ENCODE measurements at places on chromosomes 1 and 21. TPM values are rescaled to one million over a fixed set of nuclear protein-coding genes. Genes with fewer than 3 reads are reported as not detected.

Gene C1orf141
- not detected for total RNA-seq

Gene TNFSF4
- 28.4 TPM for total RNA-seq

GRCh38 chr1:31423418-31423947 lies 10.5 kb downstream of the SERINC2 start:
- no peak overlapping the region for H3K27ac ChIP-seq
- H3K4me1 ChIP-seq, result no peaks in the 10 kb centered on the region
- no peak overlapping the region for H3K4me3 ChIP-seq
- no peak for DNase-seq

GRCh38 chr1:94084547-94084946 lies 36.4 kb downstream of the ABCA4 start:
- no peak overlapping the region for H3K4me3 ChIP-seq
- no peak for DNase-seq
- H3K27ac ChIP-seq, result no peak overlapping the region
- H3K27me3 ChIP-seq, result no peaks in the 10 kb centered on the region

- H3K27me3 ChIP-seq, result no peaks in the 10 kb centered on the region
- DNase-seq, result no peak
- H3K4me1 ChIP-seq, result no peaks in the 10 kb centered on the region
- H3K4me3 ChIP-seq, result no peak overlapping the region
Observed at GRCh38 chr1:10059342-10059718, 26.6 kb downstream of the UBE4B start.

GRCh38 chr1:53463961-53464899 lies 5.0 kb downstream of the DMRTB1 start:
- no peak overlapping the region for H3K4me3 ChIP-seq
- H3K36me3 ChIP-seq, result no peaks in the 10 kb centered on the region
- DNase-seq, result no peak

DNA sequence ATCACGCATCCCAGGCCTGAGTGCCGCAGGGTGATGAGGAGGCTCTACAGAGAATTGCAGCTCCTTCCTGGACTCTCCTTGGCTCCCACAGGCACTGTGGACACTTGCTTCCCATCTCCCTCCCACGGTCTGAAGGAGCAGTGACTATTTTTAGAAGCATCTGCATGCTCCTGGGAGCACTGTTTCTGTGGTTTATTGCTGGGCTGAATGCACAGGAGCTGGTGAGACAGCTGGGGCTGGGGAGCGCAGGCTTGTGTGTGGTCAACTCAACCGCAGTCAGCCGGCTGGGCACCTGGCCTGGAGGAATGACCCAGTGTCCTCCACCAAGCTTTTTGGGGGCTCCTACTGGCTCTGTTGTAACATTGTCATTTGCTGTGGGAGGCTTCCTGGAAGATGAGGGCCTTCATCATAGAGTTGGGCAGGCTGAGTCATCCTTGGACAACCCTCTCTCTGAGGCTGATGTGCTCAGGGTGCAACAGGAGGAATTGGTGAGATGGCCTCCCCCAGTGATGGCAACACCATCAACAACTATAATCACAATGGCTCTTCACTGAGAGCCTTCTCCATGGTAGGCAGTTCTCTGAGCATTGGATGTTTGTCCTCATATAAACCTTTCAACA lies 1.7 kb downstream of the NFASC start:
- no peak for DNase-seq
- H3K27me3 ChIP-seq, result no peaks in the 10 kb centered on the region
- H3K4me3 ChIP-seq, result no peak overlapping the region
- H3K36me3 ChIP-seq, result no peaks in the 10 kb centered on the region

GRCh38 chr1:199247891-199248290 lies 609.1 kb downstream of the PTPRC start:
- H3K4me3 ChIP-seq, result no peak overlapping the region
- H3K36me3 ChIP-seq, result no peaks in the 10 kb centered on the region
- no peaks in the 10 kb centered on the region for H3K27me3 ChIP-seq
- DNase-seq, result no peak
- no peak overlapping the region for H3K27ac ChIP-seq

Gene IL19
- not detected for total RNA-seq

Gene CHIA
- not detected for total RNA-seq

DNA sequence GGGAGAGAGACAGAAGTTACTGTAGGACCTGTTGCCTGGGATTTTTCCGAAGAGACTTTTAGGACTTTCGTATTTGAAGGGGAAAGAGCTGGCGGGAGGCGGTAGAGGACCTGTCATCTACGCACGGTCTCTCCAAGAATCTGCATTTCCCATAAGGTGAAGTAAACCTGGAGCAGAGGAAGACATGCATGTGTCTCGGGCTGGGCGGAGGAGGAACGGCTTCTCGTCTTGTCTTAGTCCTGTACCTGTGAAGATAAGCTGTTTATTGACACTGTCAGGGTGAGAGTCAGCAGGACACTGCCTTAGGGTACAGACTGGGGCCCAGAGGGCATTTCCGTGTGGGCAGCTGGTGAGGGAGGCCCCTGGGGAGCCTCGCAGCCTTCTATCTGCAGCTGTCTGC lies 123.4 kb upstream of the COL6A1 start:
- no peak overlapping the region for H3K27ac ChIP-seq
- no peaks in the 10 kb centered on the region for H3K27me3 ChIP-seq
- H3K4me1 ChIP-seq, result no peaks in the 10 kb centered on the region
- H3K36me3 ChIP-seq, result no peaks in the 10 kb centered on the region
- no peak for DNase-seq

- H3K4me3 ChIP-seq, result peak overlapping the region; percentile 93
- peaks cover 20% of the 10 kb centered on the region for H3K36me3 ChIP-seq
- DNase-seq, result no peak
- peak overlapping the region; percentile 52 for H3K27ac ChIP-seq
Observed at GRCh38 chr1:26317146-26317545, 612 bp upstream of the CD52 start.

DNA sequence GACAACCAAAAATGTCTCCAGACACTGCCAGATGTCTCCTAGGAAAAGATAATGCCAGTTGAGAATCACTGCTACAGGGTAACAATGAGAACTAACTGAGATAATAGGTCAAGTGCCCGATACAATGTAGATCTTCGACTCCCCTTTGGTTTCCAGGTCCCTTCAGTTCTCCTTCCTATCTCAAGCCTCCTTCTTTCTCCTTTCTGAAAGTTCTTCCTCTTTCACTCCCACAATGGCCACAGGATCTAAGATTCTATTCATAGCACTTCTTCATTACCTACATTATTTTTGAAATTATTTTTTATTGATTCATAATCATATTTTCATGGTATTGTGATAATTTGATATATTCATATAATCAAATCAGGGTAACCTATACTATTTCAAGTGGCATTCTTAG lies 6.3 kb downstream of the PFDN2 start:
- H3K27me3 ChIP-seq, result no peaks in the 10 kb centered on the region
- no peak overlapping the region for H3K4me3 ChIP-seq
- no peak overlapping the region for H3K27ac ChIP-seq

Gene PGLYRP4
- total RNA-seq, result not detected

Gene INSRR
- not detected for total RNA-seq

Gene SPRR2G
- total RNA-seq, result not detected

DNA sequence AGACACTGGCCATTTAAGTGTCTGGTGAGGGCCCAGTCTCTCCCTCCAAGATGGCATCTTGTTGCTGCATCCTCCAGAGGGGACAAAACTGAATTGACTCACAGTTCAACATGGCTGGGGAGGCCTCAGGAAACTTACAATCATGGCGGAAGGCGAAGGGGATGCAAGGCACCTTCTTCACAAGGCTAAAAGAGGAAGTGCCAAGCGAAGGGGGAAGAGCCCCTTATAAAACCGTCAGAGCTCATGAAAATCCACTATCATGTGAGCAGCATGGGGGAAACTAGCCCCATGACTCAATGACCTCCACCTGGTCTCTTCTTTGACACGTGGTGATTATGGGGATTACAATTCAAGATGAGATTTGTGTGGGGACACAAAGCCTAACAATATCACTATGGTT lies 280.1 kb downstream of the HHAT start:
- no peaks in the 10 kb centered on the region for H3K27me3 ChIP-seq
- no peak overlapping the region for H3K27ac ChIP-seq
- no peak for DNase-seq
- H3K36me3 ChIP-seq, result no peaks in the 10 kb centered on the region
- no peaks in the 10 kb centered on the region for H3K4me1 ChIP-seq

Gene SYCP1
- not detected for total RNA-seq

DNA sequence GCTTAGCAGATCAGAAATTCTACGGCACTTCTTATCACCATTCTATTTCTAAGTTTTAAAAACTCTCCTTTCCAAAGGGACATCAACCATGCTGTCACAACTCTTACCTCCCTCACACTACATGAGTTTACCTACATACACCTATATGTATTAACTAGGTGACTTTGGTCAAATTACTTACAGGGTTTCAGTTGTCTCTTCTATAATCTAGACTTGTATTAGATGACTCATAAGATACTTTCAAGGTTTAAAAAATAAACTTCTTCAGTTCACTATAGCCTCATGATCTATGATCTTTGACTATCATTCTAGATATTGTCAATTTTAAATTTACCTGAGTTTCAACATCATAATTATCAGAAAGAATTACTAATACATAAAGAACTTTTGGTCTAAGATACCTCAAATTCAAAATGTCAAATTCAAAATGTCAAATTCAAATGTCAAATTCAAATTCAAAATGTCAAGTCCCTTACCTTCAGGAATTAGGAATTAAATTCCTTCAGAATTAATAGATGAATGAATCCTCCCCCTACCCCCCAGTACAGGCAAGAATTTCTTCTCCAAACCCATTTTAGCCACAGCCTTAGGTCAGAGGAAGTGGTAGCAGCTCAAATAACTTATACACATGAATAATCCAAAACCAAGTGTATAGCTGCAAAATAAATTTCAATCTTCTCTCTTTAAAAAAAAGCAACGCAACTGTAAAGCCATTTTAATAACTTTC lies 31.1 kb downstream of the OTUD7B start:
- no peak for DNase-seq
- H3K36me3 ChIP-seq, result no peaks in the 10 kb centered on the region
- no peaks in the 10 kb centered on the region for H3K27me3 ChIP-seq
- no peak overlapping the region for H3K27ac ChIP-seq
- H3K4me3 ChIP-seq, result no peak overlapping the region

Gene OR2L8
- total RNA-seq, result not detected

Gene TNFRSF4
- total RNA-seq, result 193 TPM

- H3K4me1 ChIP-seq, result peaks cover 44% of the 10 kb centered on the region
- no peaks in the 10 kb centered on the region for H3K27me3 ChIP-seq
- DNase-seq, result no peak
- H3K4me3 ChIP-seq, result no peak overlapping the region
Observed at GRCh38 chr1:66944330-66945274, 19.8 kb downstream of the MIER1 start.

DNA sequence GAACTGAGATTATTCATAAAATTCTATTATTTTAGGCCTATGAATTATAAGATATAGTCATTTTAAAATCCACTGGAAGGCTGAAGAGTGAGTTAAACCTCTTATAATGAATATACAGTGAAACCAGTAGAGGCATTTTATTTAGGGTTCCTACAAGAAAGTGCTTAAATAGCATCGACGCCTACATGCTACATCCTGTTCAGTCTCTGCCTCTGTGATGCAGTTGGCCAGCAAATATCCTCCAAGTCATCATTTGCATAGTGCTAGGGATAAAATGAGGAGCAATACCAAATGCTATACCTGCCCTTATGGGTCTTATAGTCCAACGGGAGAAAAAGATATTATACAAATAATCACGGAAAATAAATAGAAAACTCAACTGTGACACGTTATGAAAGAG lies 59.6 kb downstream of the EDEM3 start:
- no peaks in the 10 kb centered on the region for H3K4me1 ChIP-seq
- DNase-seq, result no peak
- no peaks in the 10 kb centered on the region for H3K27me3 ChIP-seq
- H3K36me3 ChIP-seq, result peaks cover 9% of the 10 kb centered on the region
- no peak overlapping the region for H3K27ac ChIP-seq
- H3K4me3 ChIP-seq, result no peak overlapping the region

Gene PRXL2B
- total RNA-seq, result 41.3 TPM

- no peak overlapping the region for H3K4me3 ChIP-seq
- DNase-seq, result no peak
- no peak overlapping the region for H3K27ac ChIP-seq
- H3K36me3 ChIP-seq, result no peaks in the 10 kb centered on the region
- H3K4me1 ChIP-seq, result no peaks in the 10 kb centered on the region
Observed at GRCh38 chr1:33784876-33785275, 79.0 kb upstream of the HMGB4 start.

GRCh38 chr1:178718520-178718919 lies 6.5 kb upstream of the RALGPS2 start:
- no peaks in the 10 kb centered on the region for H3K27me3 ChIP-seq
- H3K4me1 ChIP-seq, result no peaks in the 10 kb centered on the region
- DNase-seq, result no peak
- H3K27ac ChIP-seq, result no peak overlapping the region
- no peak overlapping the region for H3K4me3 ChIP-seq
- no peaks in the 10 kb centered on the region for H3K36me3 ChIP-seq

Gene CCDC30
- total RNA-seq, result 1.9 TPM

DNA sequence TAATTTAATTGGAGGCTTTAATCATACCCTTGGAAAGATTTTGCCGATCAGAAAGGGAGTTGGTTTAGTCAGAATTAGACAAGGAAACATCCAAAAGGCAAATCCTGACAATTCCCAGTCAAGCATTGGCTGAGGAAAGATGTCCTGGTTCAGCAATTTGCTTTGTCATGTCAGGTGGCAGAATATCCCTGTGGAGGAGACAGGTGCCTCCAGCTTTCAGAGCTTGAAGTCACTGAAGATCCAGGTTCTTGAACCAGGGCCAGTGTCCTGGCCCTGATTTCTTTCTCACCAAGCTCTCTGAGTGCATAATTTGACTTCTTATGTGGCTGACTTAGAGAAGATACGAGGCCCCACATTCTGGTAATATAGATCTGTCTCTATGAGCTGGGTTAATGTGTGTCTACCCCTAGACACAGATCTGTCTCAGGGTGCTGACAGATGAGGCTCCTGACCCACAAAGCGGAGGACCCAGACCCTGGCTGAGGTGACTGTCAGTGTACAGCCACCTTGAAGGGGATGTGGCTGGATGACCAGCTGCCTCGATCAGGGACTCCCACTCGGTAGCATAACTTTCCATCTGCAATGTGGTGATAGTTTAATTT lies 118.9 kb downstream of the HHAT start:
- H3K36me3 ChIP-seq, result no peaks in the 10 kb centered on the region
- H3K4me3 ChIP-seq, result no peak overlapping the region
- no peak for DNase-seq
- no peaks in the 10 kb centered on the region for H3K27me3 ChIP-seq

Gene CRNN
- not detected for total RNA-seq

Gene SPRR5
- total RNA-seq, result not detected

DNA sequence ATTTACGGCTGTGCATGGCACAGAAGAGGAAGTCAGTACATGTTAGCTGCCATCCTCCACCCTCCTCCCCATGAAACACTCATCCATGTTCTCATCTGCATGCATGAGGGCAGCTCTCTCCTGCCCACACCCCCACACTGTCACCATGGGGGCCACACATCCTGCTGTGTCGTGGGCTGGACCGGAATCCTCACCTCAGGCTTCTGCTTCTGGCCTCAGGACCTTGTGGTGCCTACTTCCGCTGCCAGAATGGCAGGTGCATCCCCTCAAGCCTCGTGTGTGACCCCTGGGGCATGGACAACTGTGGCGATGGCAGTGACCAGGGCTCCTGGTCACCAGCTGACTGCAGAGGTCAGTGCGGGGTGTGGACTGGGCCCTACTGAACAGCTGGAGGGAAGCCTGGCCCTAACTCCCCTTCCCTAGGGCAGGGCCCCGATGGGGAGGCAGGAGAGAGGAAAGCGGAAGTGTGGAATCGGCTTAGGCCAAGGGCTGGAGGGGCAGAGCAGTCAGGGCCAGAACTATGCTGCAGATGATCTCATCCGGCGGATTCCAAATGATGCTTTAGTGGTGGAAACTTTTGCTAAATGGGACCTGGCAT lies 3.8 kb downstream of the LDLRAD2 start:
- H3K36me3 ChIP-seq, result no peaks in the 10 kb centered on the region
- H3K4me3 ChIP-seq, result no peak overlapping the region
- no peak for DNase-seq
- H3K27ac ChIP-seq, result no peak overlapping the region
- peaks cover 6% of the 10 kb centered on the region for H3K27me3 ChIP-seq

Gene CSMD2
- not detected for total RNA-seq
